Stimulated activated CD4-positive, alpha-beta T cell treated with anti-CD3 and anti-CD28 coated beads, Interleukin-1b, Interleukin-23, amount 100 ng/mL, for 1 hour (primary cell): ENCODE measurements at places on chromosomes 5 and 9.

GRCh38 chr9:35664531-35665470, at the start of gene ARHGEF39:
Gene ARHGEF39 (minus strand): TSS chr9:35665195. CDS start chr9:35665169, 26 bp downstream.
- no peak for DNase-seq

DNA sequence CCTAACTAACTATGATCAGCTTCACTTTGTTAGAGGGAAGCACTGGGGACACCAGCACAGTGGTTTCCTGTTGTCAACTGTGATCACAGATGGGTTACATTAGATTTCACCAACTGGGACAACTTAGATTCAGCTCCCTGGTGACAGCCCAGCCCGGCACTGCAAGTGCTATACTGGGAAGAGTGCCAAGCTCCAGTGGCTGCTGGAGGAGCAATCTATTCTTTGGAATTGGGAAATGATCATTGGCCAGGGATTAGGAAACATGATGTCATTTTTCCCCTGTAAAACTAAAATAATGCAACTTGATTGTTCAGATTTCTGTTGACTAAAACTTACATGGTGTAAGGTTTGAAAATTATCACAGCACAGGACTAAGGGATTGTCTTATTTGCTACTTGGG, 33.2 kb downstream of the PTGR1 start:
- no peak for DNase-seq

GRCh38 chr9:20426019-20426418, 196.3 kb downstream of the MLLT3 start:
- no peak for DNase-seq

- no peak for DNase-seq
Measured at GRCh38 chr9:126682113-126682810, 68.5 kb downstream of the LMX1B start.

DNA sequence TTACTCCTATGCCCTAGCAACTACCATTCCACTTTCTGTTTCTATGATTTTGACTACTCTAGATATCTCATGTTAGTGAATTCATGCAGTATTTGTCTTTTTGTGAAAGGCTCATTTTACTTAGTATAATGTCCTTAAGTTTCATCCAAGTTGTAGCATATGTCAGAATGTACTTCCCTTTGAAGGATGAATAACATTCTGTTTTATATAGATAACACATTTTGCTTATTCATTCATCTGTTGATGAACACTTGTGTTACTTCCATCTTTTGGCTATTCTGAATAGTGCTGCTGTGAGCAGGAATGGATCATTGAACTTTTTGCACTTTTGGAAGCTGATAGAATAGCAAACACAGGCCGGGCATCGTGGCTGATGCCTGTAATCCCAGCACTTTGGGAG, 140.2 kb upstream of the MYO10 start:
- DNase-seq, result no peak

GRCh38 chr9:89527084-89527483, 29.2 kb upstream of the SEMA4D start:
- DNase-seq, result no peak

GRCh38 chr5:96933764-96934707, 1.8 kb upstream of the LNPEP start:
- DNase-seq, result no peak

GRCh38 chr9:78493166-78493742, 196.3 kb downstream of the PSAT1 start:
- no peak for DNase-seq

DNA sequence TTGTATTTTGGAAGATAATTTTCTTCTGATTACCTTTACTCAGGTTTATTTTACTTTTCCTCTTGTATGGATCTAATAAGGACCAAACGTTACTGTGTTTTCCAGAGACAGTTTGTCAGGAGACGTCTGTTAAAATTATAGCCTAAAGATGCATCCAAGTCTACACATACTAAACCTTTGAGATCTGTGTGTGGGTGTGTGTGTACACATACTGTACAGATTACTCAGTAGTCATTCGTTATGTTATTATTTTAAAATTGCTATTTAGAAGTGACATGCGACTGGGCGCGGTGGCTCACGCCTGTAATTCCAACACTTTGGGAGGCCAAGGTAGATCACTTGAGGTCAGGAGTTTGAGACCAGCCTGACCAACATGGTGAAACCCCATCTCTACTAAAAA, 51.6 kb upstream of the CNTLN start:
- no peak for DNase-seq

- no peak for DNase-seq
Measured at GRCh38 chr9:83220730-83221129, 157.8 kb upstream of the RASEF start.

GRCh38 chr5:34564710-34565235, 91.4 kb upstream of the RAI14 start:
- DNase-seq, result no peak
